ENCODE measurements at places on chromosomes 1 and 21.
A peak's percentile ranks its signal among the peaks of the same experiment; 100 is the strongest.

- no peak for DNase-seq
Measured at GRCh38 chr1:1629430-1630190, 2.4 kb upstream of the MMP23B start.

- no peak for DNase-seq
Measured at GRCh38 chr1:20850021-20850420, 62.9 kb upstream of the HP1BP3 start.

DNA sequence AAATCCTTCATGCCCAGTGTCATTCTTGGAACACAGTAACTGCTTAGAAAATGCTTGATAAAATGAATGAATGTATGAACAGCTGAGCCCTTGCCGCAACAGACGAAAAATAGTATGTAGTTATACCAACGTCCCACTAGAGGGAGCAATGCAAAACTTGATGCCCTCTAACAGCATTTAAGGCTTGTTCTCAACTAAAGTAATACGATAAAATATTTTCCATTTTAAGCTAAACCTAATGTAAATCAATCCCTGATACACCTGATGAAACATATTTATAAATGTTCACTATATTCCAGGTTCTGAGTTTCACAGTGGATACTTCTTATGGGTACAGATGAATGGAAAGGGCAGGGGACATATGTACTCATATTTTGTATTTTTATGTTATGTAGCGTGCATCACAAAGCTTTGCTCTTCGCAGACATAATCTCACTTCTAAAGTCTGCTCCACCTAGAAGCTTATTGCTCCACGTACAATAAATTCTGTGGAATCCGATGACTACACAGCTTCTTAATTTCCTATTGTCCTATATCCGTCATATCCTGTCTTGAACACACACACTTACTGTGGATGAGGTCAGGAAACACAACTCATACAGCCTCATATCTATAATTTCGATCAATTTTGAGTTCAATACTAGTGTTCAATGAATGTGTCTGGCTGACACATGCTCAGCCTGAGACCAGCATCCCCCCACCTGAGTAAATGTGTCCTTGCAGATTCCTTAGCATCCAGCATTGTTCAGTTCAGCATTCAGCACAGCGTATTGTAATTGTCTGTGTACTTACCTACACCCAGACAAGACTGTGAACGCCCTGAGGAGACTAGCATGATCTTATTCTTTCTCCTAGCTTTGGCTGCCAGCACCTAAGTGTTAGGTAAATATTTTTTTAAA lies 4.4 kb upstream of the UTP25 start:
- DNase-seq, result peak; percentile 89

DNA sequence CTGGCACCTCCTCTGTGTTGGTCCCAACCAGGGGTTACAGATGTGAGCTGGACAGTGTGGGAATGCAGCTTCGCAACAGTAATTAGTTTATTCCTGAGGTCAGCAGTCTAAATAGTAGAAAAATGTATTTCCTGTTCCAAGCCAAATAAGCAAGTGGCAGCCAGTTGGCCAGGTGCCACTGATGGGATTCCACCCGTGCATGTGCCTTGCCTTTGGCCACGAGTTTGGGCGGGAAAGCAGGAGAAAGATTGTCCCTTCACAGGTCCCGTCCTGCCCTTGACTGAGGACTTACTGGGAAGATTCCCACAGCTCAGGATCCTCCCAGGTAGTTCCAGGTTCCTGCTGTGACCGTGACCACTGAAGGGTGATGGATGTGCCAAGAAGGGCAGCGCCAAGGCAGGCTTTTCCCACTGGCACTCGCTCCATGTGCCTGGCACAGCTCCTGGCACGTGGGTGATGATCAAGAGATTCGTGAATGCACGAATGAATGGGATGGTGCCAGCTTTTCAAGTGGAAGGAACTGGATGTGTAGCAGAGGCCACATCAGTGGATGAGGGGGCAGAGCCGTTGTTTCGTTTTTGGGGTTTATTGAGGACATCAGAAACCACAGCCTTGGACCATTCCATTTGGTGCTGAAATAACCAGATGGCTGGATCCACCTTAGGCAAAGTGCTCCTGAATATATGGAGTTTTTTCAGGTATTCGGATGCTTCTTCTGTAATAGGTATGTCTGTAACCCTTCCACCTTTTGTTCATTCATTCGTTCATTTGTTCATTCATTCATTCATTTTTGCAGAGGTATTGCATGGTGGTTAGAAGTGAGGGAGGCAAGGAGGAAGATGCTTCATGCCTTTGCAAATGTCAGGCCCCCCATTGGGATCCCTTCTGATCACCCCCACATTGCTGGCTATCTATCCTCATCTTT lies 62.4 kb upstream of the WNT4 start:
- peak; percentile 33 for DNase-seq

DNA sequence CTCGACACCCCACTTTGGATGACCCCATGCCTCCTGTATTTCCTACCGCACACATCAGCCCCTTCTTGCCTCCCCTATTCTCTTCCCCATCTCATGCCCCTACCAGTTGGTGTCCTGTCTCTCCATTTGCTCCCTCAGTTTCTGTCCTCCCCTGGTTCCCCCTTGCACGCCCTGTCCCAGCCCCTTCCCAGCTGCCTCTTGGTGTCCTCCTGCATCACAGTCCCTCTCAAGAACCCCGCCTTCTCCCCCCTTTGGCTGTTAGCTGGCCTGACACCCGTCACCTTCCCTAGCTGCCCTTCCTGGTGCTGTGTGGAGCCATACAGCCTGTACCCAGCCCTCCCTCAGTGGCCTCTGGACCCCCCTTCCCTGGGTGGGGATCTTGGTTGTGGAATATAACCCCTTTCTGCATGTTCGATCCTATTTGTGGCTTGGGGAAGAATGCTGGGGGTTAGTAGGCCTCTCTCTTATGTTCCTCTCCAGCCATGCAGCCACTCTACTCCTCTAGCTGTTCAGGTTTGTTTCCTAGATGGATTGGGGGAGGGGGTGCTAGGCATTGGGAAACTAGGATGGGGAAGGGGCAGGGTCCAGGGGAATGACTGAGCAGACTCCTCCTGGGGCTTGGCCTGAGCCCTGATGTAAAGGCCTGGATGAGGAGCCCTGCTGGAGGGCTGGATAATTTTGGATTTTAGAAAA lies 41.4 kb upstream of the NFASC start:
- DNase-seq, result no peak

- DNase-seq, result peak; percentile 14
Measured at GRCh38 chr1:164891615-164892014, 332.6 kb downstream of the PBX1 start.

DNA sequence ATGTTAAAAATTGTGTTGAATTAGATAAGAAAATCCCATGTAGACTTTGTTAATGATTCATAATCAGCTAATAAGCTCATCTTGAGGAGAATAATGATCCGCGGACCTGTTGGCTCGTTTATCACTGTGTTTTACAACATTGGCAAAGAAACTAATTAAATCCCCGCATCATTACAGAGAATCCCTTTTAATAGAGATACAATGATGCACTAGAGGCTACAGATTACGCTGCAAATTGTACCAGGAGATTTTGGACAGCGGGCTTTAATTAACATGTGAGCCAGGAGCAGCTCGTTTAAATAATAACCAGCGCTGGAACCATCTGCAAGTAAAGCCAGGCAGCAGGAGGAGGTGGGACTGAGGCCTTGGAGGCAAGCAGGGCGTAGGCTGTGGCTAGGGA lies 280.3 kb upstream of the POU3F1 start:
- DNase-seq, result no peak

GRCh38 chr1:156928043-156928602 lies 7.7 kb downstream of the LRRC71 start:
- no peak for DNase-seq

- DNase-seq, result peak; percentile 27
Measured at GRCh38 chr21:45098867-45099266, 24.5 kb downstream of the ADARB1 start.

DNA sequence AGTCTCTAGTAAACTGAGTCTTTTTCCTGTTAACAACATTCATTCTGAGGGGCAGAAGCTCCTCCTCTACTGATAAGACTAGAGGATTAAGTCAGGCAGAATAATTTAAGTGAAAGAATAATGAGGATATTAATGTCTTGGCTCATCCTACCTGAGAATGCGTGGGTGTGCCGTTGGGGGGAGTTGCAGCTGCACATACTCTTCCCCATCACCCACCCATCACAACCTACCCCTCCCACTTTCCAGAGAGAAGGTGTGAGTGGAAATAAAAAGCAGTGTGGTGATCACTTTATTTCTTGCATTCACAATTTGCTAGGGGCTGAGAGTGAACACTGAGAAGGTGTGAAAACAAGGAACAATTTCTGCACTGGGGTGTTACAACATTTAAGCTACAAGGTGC lies 146.8 kb upstream of the MAGI3 start:
- DNase-seq, result no peak

DNA sequence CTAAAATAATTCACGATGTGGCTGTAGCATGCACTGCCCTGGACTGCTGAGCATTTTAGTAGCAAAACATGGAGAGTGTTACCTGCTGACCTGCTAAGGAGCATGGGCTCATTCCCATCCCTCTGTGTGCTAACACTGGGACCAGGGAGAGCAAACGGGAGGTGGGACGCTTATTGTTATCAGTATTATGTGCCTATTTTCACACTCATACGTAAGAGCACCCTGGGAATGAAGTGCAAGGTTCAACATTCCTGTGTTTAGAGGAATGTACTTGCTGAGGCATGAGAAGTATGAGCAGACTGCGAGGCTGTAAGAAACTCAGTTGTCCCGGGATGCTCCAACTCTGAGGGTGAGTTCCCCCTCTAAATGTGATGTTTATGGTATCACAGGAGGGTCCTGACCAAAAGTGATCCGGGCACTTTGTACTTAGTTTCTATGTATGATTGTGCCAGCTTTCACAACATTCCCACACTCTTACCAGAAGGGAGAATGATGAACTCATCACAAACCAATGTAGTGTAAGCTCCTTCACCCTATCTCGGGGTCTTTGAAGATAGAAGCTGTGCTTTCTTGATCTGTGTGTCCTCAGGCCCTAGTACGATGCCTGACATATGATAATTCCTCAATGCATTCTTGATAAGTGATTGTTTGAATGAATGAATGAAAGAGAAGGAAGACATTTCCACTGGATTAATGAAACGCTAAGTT lies 164.8 kb downstream of the KCNJ6 start:
- no peak for DNase-seq

GRCh38 chr1:39845569-39846566 lies 37.4 kb downstream of the TRIT1 start:
- peak; percentile 89 for DNase-seq

DNA sequence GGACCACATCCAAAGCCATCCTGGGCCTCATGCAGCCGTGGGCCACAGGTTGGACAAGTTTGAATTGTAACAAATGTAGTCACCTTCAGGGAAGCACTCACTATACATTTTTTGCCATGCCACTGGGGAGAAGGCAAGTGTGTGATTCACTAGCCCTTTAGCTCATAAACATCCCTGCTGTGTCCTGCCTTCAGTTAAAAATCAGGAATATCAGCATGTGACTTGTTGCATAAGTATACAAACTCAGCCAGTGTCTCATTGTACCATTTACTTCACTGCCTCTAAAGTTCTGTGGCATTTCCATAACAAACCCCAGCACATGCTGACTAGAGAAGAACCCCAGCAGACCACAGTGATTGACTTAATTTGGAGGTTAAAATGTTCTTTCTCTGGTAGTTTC lies 142.0 kb upstream of the C1orf105 start:
- DNase-seq, result peak; percentile 54

- DNase-seq, result no peak
Measured at GRCh38 chr1:234286206-234286605, 87.0 kb upstream of the COA6 start.

- no peak for DNase-seq
Measured at GRCh38 chr1:165168467-165168866, 188.0 kb downstream of the LMX1A start.

DNA sequence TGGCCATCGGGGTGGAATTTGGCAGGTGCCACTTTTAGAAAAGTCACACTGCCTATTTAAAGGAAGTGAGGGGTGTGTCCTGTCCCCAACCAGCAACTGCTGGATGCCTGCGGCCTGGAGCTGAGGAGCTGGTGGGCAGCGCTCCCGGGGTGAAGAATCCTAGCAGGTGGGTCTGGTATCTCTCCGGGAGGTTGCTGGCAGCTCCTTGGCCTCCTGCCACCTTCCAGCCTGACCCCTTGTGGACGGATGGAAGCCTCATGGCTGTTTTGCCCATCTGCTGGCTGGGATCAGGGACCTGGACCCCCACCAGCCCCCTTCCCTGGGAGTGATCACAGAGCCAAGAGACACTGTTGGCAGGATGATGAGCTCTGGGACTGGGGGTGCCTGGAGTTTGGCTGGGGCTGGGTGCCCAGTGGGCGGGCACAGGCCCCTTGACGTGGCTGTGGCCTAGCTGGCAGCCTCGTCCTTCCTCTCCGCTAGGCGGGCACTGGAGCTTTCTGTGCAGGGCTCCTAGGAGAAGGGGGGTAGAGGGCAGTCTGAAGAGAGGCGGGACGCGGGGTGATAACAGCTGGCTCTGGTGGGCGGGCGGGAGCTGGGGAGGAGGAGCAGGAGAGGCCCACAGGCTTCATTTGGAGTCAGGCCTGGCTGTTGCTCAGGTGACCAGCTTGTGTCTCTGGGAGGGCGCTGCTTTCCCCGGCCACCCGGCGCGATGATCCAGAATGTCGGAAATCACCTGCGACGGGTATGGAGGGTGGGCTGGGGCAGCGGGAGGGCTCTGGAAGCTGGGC lies at the start of gene ACOT11:
Gene ACOT11 (plus strand): TSS at position 628 of the 788 bp plus-strand sequence. CDS start 82 bp downstream, at position 710.
- DNase-seq, result peak; percentile 22

- DNase-seq, result no peak
Measured at GRCh38 chr21:26397545-26397944, 175.5 kb downstream of the CYYR1 start.

DNA sequence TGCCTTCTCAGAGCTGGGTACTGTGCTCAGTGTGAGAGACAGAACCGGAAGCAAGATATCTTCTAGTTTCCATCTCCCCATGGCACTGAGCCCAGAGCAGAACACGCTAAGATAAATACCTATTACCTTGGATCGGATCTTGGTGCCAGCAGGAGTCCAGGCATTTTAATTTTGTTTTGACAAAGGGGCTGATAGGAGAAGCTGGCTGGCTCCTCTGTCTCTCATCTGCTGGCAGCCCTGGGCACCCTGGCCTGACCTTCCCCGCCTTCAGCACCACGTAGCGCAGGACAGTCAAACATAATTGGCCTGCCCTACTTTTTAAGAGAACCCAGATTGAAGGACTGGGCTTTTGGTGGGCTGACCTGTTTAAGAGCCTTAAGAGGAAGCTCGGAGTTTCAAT lies 160.7 kb upstream of the KLHDC7A start:
- DNase-seq, result no peak

GRCh38 chr1:56527548-56528302 lies 51.6 kb downstream of the PLPP3 start:
- DNase-seq, result no peak

GRCh38 chr1:232917053-232917452 lies 33.4 kb upstream of the NTPCR start:
- DNase-seq, result no peak

DNA sequence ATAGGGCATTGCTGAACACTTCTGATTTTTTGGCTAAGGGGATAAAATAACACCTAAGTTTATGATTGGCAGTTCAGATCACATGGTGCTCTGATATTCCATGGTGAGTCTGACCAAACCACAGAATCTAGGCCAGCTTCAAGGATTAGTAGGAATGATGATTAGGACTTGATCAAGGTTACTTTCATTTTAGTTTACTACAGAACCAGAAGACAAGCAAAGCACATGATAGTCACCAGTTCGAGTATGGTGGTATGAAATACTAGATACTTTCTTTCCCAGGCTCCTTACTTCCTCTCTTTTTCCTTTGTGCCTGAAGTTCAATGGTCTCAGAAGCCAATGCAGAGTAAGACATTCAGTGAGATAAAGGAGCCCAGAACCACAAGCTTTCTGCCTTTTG lies 26.6 kb downstream of the S100A10 start:
- DNase-seq, result no peak

GRCh38 chr1:161128591-161129420 lies 3.7 kb downstream of the DEDD start:
- no peak for DNase-seq

- no peak for DNase-seq
Measured at GRCh38 chr1:105122041-105122440, 1372.3 kb downstream of the AMY1C start.
